Activated B cell treated with CpG ODN at 0.5 μM for 24 hours (primary cell): ENCODE measurements at places on chromosomes 2 and 18. TPM values are rescaled to one million over a fixed set of nuclear protein-coding genes. Genes with fewer than 3 reads are reported as not detected.

DNA sequence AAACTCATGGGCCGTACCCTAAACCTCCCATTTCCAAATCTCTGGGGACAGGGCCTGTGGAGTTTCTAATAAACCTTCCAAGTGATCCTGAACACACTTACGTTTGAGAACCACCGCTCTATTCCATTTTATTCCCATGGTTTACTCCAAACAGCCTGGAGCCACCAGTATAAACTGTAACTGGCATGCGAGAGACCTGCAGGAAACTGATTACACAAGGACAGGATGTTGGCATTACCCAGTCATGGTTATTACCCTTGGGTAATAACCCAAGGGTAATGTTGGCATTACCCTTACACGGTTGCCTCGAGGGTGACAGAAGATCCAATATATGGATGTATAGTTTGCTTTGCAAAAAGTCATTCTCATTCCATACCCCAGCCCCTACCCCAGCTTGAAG lies 37.0 kb upstream of the YPEL5 start:
- H3K36me3 ChIP-seq: no peaks in the 10 kb centered on the region
- H3K27me3 ChIP-seq: peaks cover 10% of the 10 kb centered on the region
- H3K4me3 ChIP-seq: no peak overlapping the region
- H3K4me1 ChIP-seq: no peaks in the 10 kb centered on the region

DNA sequence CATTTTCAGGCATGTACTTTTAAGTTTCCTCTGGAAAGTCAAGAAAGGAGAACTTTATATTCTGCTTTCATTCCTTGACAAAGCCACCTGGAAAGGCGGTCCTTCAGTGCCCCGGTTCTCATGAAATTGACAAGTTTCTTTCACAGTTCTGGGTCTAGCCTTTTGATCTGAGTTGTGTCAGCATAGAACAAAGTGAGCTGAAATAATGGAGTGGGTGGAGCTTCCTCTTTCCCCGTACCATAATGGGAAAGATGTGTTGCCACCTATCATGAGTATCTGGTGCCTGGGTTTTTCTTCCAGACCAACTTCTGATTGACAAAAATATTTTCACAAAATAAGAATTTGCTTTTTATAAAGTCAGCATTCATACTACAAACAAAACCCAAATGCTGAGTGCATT lies 49.3 kb downstream of the PTRHD1 start:
- H3K27ac ChIP-seq: no peak overlapping the region
- H3K36me3 ChIP-seq: peaks cover 46% of the 10 kb centered on the region
- DNase-seq: no peak
- H3K27me3 ChIP-seq: no peaks in the 10 kb centered on the region
- H3K4me1 ChIP-seq: no peaks in the 10 kb centered on the region
- H3K4me3 ChIP-seq: no peak overlapping the region

GRCh38 chr2:68764806-68765311 lies 30.2 kb downstream of the ARHGAP25 start:
- no peak for DNase-seq
- peak overlapping the region; percentile 72 for H3K4me3 ChIP-seq
- peak overlapping the region; percentile 96 for H3K27ac ChIP-seq
- H3K4me1 ChIP-seq: peaks cover 95% of the 10 kb centered on the region
- H3K36me3 ChIP-seq: peaks cover 4% of the 10 kb centered on the region
- no peaks in the 10 kb centered on the region for H3K27me3 ChIP-seq

- no peak overlapping the region for H3K27ac ChIP-seq
- H3K27me3 ChIP-seq: no peaks in the 10 kb centered on the region
- no peak overlapping the region for H3K4me3 ChIP-seq
- DNase-seq: no peak
- H3K4me1 ChIP-seq: no peaks in the 10 kb centered on the region
These were observed 2.2 kb downstream of the CCDC102B start for GRCh38 chr18:68800075-68800474.

- no peaks in the 10 kb centered on the region for H3K36me3 ChIP-seq
- no peak overlapping the region for H3K27ac ChIP-seq
- peaks cover 38% of the 10 kb centered on the region for H3K27me3 ChIP-seq
- DNase-seq: no peak
These were observed 71.0 kb downstream of the EVA1A start for GRCh38 chr2:75489721-75490120.

GRCh38 chr2:33505966-33506365 lies 29.5 kb downstream of the RASGRP3 start:
- DNase-seq: no peak
- no peak overlapping the region for H3K27ac ChIP-seq
- H3K36me3 ChIP-seq: peaks cover 54% of the 10 kb centered on the region

DNA sequence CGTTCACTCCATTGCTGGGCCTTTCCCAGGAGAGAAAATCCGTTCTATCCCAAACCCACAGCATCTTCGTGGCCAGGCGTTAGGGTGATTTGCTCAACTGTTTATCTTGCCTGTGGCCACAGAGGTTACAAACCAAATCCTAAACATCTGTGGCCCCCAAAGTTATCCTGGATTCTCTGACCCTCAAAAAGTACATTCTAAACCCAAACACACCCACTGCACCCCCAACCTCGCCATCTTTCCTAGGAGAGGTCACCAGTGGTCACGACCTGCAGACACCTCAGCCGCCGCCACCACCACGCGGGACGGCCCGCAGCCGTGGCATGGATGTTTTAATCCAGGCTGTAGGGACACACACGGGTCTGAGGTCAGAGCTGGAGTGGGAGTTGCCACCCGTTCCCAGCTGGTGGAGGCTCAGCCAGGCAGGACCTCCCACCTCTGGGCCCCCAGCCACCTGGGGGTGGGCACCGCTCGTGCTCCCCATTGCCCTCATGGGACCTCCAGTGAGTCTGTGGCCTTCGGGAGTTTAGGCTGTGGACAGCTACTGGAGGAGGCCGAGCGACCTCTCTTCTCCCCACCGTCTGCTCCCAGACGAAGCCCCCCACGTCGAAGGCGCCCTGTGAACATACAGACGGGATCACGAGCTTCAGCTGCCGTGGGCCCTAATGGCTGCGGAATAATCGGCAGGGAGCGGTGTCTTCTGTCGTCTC lies 72.0 kb downstream of the KCNG2 start:
- no peaks in the 10 kb centered on the region for H3K27me3 ChIP-seq
- no peak overlapping the region for H3K27ac ChIP-seq
- H3K4me1 ChIP-seq: no peaks in the 10 kb centered on the region

DNA sequence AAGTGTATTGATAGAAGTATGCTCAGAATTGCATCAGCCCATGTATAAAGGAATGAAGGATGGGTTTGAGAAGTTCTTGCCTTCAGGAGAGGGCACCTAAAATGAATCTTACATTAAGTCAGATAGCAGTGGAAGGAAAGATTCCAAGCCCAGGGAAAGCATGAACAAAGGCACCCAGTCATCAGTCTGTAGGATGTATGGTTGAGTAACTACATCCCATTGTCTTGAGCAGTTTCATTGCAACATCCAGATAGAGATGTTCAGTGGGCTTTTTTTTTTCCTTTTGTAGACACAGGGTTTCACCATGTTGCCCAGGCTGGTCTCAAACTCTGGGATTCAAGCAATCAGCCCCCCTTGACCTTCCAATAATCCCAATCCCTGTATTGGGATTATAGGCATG lies 80.7 kb downstream of the ARHGAP28 start:
- no peak overlapping the region for H3K27ac ChIP-seq
- H3K4me1 ChIP-seq: no peaks in the 10 kb centered on the region
- no peak for DNase-seq
- H3K36me3 ChIP-seq: no peaks in the 10 kb centered on the region
- H3K27me3 ChIP-seq: no peaks in the 10 kb centered on the region

DNA sequence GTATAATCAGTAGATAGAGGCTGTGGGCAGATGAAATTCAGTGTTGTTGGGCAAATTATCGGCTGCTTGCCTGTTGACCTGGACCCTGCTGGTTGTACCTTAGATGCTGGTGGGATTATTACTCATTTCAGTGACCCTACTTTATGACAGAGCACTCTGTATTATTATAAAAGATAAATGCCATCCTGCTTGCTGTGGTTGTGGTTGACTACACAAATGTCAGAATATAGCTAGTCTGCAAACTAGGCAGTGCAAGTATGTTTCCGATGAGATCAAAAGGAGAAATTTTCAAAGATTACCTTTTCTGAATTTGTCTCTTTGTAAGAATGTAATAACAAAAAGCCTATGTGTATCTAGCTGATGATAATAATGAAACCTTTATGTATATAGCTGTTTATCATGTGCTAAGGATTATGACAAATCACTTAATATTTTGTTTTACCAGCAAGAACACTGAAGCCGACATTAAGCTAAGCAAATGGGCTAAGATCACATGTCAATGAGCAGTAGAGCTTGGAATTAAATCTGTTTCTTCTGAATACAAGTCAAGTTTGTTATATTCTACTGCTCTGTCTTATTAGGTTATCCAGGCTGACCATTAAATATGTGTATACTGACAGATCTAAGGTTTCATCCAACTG lies 219.2 kb downstream of the CAMKMT start:
- H3K4me1 ChIP-seq: peaks cover 11% of the 10 kb centered on the region
- DNase-seq: no peak
- no peaks in the 10 kb centered on the region for H3K36me3 ChIP-seq

DNA sequence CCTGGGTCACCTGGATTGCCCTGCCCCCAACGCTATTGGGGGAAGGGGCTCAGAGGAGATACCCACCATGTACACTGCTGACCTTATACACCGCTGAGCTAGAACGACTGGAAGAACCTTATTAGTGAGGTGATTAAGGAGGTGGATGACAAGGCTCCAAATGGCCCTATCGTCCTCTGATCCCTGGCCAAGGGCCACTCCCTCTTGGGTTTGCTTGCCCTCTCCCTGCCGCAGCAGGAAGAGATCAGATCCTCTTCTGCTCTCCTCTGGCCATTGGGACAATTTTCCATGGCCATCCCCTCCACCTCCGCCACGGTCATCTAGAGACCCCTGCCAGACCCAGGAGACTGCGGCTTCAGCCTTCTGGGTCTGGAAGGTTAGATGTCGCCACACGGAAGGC lies 1.2 kb downstream of the ZNF514 start:
- H3K36me3 ChIP-seq: peaks cover 33% of the 10 kb centered on the region

DNA sequence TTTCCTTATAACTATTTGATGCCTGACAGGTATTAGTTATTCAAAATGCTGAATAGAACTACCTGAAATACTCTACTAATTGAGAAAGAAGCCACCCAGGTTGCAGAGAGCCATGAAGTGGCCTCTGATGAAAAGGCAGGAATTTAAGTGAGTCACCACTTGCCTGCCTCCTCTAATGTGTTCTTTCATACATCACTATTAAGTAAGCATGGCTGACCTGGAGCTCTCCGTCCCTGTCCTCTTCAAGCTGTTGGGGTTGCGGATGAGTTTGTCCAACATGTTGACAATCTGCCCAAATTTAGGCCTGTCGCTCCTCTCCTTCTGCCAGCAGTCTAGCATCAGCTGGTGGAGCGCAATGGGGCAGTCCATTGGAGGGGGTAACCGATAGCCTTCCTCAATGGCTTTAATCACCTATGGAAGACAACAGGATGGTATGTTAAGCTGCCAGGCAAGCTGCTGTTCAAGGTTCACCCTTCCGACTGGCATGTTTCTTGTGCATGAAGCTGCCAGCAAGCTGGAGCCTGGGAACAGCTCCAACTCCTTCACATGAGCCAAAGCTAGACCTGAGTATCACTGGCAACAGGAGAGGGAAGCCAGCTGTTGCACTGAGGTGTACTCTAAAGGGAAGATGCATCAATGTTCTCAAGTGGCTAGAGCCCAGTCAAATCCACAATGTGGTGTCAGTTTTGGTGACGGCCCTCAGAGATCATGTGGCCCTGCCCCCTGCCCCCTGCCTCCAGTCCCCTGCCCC lies 142.2 kb downstream of the EPHA4 start:
- no peaks in the 10 kb centered on the region for H3K4me1 ChIP-seq
- no peaks in the 10 kb centered on the region for H3K27me3 ChIP-seq
- H3K36me3 ChIP-seq: peaks cover 54% of the 10 kb centered on the region

DNA sequence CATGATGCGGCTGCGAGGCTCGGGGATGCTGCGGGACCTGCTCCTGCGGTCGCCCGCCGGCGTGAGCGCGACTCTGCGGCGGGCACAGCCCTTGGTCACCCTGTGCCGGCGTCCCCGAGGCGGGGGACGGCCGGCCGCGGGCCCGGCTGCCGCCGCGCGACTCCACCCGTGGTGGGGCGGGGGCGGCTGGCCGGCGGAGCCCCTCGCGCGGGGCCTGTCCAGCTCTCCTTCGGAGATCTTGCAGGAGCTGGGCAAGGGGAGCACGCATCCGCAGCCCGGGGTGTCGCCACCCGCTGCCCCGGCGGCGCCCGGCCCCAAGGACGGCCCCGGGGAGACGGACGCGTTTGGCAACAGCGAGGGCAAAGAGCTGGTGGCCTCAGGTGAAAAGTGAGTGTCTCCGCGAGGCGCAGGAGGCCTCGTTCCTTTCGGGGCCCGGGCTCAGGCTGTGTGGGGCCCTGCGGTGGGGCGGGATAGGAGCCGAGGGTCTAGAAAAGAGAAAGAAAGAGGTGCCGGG lies 520 bp downstream of the GLS start:
- peaks cover 42% of the 10 kb centered on the region for H3K4me1 ChIP-seq
- H3K27me3 ChIP-seq: no peaks in the 10 kb centered on the region
- H3K27ac ChIP-seq: peak overlapping the region; percentile 97
- peak overlapping the region; percentile 97 for H3K4me3 ChIP-seq

GRCh38 chr18:3451183-3451988 lies 1.4 kb downstream of the TGIF1 start:
- peaks cover 43% of the 10 kb centered on the region for H3K36me3 ChIP-seq
- peaks cover 56% of the 10 kb centered on the region for H3K4me1 ChIP-seq
- H3K4me3 ChIP-seq: peak overlapping the region; percentile 93
- DNase-seq: peak; percentile 76
- no peaks in the 10 kb centered on the region for H3K27me3 ChIP-seq
- peak overlapping the region; percentile 95 for H3K27ac ChIP-seq

- peak overlapping the region; percentile 30 for H3K27ac ChIP-seq
- no peaks in the 10 kb centered on the region for H3K36me3 ChIP-seq
- DNase-seq: no peak
- no peaks in the 10 kb centered on the region for H3K27me3 ChIP-seq
- peak overlapping the region; percentile 85 for H3K4me3 ChIP-seq
These were observed 1.2 kb downstream of the PER2 start for GRCh38 chr2:238286987-238287736.

GRCh38 chr2:126756125-126756524 lies 100.2 kb downstream of the GYPC start:
- H3K4me3 ChIP-seq: no peak overlapping the region
- DNase-seq: no peak
- H3K36me3 ChIP-seq: no peaks in the 10 kb centered on the region
- no peaks in the 10 kb centered on the region for H3K27me3 ChIP-seq
- H3K27ac ChIP-seq: no peak overlapping the region

- no peak overlapping the region for H3K4me3 ChIP-seq
- no peaks in the 10 kb centered on the region for H3K27me3 ChIP-seq
- no peaks in the 10 kb centered on the region for H3K36me3 ChIP-seq
- H3K27ac ChIP-seq: no peak overlapping the region
These were observed 153.3 kb upstream of the KYNU start for GRCh38 chr2:142724186-142724585.

DNA sequence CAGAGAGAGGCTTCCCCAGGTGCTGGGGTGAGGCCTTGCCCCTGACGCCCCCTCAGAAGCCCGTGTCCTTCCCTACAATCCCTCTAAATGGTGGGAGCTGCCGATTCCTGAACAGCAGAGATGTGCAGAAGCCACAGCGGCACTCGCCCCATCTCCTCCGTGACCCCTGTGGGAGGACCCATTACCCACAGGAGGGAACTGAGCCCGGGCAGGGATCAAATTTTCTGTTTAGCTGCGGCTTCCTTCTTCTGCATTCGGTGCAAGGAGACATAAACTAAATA lies 181.2 kb upstream of the RAB6C start:
- no peak overlapping the region for H3K27ac ChIP-seq
- H3K27me3 ChIP-seq: peaks cover 3% of the 10 kb centered on the region
- H3K4me1 ChIP-seq: no peaks in the 10 kb centered on the region
- DNase-seq: no peak

The HDAC4 gene
- 30.9 and 31.9 TPM in 2 replicates for total RNA-seq

The SP140 gene
- total RNA-seq: 295 and 330 TPM in 2 replicates

The UGT1A4 gene
- total RNA-seq: not detected in 2 replicates

The INHBB gene
- not detected in 2 replicates for total RNA-seq

The NEB gene
- 1.2 and 2.0 TPM in 2 replicates for total RNA-seq

The SGO2 gene
- total RNA-seq: 3.3 and 3.8 TPM in 2 replicates

The ATAD2B gene
- total RNA-seq: 64.5 and 85.5 TPM in 2 replicates

The PSMD1 gene
- total RNA-seq: 99.9 and 105 TPM in 2 replicates

The NEU2 gene
- not detected in 2 replicates for total RNA-seq

The TMEFF2 gene
- not detected in 2 replicates for total RNA-seq
